ENCODE measurements at places on chromosomes 5 and 9. TPM values are rescaled to one million over a fixed set of nuclear protein-coding genes. Genes with fewer than 3 reads are reported as not detected.

- DNase-seq, result no peak
These were observed 315 bp downstream of the PIK3R1 start for GRCh38 chr5:68215898-68216244.

DNA sequence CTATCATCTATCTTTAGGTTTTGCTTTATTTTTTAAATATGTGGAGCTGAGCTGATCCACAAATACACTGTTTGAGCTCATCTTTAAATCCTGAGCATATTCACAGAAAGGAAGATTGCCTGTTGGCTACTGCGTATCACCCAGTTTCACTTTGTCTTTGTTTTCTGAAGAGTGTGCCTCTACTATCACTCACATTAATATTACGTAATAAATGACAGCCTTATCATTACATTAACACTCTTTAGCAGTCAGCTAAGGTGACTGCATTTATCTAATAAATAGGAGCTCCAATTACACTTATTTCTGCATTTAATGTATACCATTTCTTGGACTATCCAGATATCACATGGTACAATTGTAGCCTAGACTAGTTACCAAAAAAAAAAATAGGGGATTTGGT, 511.7 kb downstream of the NR2F1-AS1 start:
- no peak for DNase-seq

- no peak for DNase-seq
These were observed 14.4 kb upstream of the GRXCR2 start for GRCh38 chr5:145887217-145887616.

GRCh38 chr5:59792983-59793585, 100.4 kb downstream of the PDE4D start:
- no peak for DNase-seq

- no peak for DNase-seq
These were observed 147.4 kb downstream of the AGTPBP1 start for GRCh38 chr9:85594316-85594715.

- DNase-seq, result no peak
These were observed 4.1 kb downstream of the DAPK1 start for GRCh38 chr9:87501806-87502205.

Gene LCP2
- 5.3 TPM for polyA plus RNA-seq
